HFFc6 (cell line): ENCODE measurements at places on chromosomes 5 and 9.

GRCh38 chr5:68305223-68305870, 89.8 kb downstream of the PIK3R1 start:
- DNase-seq = no peak

GRCh38 chr9:106177216-106177615, 482.9 kb downstream of the TMEM38B start:
- DNase-seq = no peak

GRCh38 chr9:128899566-128900322, 17.8 kb downstream of the LRRC8A start:
- no peak for DNase-seq

GRCh38 chr9:95852059-95853032, 23.1 kb upstream of the ERCC6L2 start:
- DNase-seq = peak; percentile 70

- DNase-seq = no peak
These were observed 8.4 kb upstream of the IRX2 start for GRCh38 chr5:2759696-2760461.

GRCh38 chr5:143213851-143214363, 189.6 kb downstream of the NR3C1 start:
- no peak for DNase-seq

- no peak for DNase-seq
These were observed 312.3 kb upstream of the PRR16 start for GRCh38 chr5:120151825-120152224.

DNA sequence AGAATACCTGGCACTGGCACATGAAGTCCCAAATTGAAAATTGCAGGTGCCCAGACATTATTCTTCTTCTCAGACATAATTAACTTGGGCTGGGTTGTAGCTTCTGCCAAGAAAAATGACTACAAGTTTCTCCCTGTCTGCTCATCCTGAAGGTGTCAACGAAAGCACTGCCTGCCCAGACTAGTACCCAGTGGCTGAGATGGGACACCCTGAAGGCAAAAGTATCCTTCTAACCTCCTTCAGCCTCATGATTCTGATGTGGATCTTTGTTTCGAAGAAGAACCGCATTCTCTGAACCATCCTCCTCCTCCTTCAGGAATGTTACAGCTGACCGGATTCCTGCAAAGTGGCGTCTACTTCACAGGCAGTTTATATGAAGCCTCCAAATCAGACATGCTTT, 161.1 kb upstream of the FST start:
- DNase-seq = no peak

GRCh38 chr9:114261987-114262386, 60.9 kb upstream of the ORM1 start:
- no peak for DNase-seq

- peak; percentile 71 for DNase-seq
These were observed 22.9 kb downstream of the RGMB start for GRCh38 chr5:98796197-98796972.

GRCh38 chr5:115386657-115387056, 90.2 kb upstream of the CCDC112 start:
- no peak for DNase-seq

- DNase-seq = no peak
These were observed 13.1 kb upstream of the URM1 start for GRCh38 chr9:128358090-128358489.

- DNase-seq = no peak
These were observed 85.8 kb downstream of the SLC44A1 start for GRCh38 chr9:105330201-105330600.

GRCh38 chr5:179799644-179799973, 5.8 kb downstream of the LTC4S start:
- no peak for DNase-seq

DNA sequence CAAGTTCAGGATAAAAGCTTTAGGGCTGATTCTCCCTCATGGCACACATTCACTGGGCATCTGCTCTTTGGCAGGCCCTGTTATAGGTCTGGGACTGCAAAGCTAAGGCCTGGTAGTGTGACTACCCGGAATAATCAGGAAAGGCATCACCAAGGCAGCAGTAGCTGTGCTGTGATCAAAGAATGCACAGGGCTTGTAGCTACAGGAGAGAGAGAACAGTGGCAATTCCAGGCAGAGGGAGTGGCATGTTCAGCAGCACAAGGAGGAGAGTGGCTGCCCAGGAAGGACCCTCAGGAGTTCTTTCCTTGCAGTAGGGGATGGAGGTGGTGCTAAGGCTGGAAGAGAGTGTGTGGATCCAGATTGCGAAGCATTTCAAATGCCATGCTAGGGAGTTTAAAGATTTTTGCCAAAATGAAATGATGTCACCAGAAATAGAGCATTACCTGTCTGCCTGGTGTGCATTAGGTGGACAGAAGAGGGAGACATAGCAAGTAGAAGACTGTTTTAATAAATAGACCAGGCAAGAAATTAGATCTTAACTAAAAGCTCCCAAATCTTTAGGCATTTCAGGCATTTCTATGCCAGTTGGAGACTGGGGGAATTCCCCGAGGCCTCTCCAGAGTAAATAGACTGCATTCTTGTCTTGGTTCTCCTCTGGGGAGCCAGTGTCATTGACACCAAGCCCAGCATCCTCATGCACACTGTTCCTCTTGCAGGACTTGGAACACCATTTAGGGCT, 69.1 kb downstream of the GPR21 start:
- DNase-seq = peak; percentile 23

- no peak for DNase-seq
These were observed 109.1 kb downstream of the DOCK2 start for GRCh38 chr5:169746147-169746694.

- DNase-seq = no peak
These were observed 51.3 kb downstream of the CRB2 start for GRCh38 chr9:123407217-123407851.

- no peak for DNase-seq
These were observed 32.6 kb upstream of the PLAC8L1 start for GRCh38 chr5:146137967-146138403.

DNA sequence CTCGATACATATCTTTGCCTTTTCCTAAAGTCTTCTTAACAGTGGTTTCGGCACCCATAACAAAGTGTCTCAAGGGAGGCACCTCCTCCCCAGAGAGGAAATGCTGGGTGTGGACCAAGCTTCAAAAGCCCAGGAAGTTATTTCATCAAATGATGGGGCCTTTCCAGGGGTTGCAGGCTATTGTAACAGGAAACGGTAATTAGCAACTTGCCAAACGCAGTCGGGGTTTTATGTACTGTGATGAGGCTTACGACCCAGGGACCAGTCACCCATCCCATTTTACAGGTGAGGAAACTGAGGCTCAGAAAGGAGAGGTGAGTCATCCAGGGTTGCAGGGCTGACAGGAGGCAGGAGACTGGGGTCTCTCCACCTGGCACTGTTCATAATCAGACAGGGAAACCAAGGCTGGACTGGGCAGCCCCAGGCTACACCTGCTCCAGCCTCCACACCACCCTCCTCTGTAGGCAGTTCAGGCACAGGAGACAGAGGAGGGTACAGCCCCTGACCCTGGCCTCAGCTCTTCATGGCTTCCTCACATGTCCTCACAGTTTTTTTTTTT, 30.0 kb upstream of the SUSD3 start:
- no peak for DNase-seq

GRCh38 chr9:90987566-90987965, 185.9 kb downstream of the SYK start:
- DNase-seq = no peak

DNA sequence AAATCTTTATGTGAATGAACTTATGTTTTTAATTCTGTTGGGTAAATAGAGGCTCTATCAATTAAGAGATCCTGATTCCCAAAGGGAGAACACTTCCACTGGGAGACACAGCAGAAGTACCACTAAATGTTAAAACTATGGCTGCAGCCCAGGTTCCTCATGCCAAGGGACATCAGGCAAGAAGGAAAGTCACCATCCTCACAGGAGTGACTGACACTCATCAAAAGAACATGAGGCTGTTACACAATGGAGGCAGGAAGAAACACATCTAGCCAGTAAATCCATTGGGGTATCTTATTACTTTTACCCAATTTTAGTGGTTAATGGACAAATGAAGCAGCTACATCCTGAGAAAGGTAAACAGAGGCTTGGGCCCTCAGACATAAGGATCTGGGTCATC, 94.4 kb downstream of the MAPKAP1 start:
- no peak for DNase-seq

GRCh38 chr5:102200861-102201260, 95.2 kb downstream of the SLCO4C1 start:
- DNase-seq = no peak

GRCh38 chr9:71629578-71630215, 138.6 kb downstream of the CEMIP2 start:
- no peak for DNase-seq

DNA sequence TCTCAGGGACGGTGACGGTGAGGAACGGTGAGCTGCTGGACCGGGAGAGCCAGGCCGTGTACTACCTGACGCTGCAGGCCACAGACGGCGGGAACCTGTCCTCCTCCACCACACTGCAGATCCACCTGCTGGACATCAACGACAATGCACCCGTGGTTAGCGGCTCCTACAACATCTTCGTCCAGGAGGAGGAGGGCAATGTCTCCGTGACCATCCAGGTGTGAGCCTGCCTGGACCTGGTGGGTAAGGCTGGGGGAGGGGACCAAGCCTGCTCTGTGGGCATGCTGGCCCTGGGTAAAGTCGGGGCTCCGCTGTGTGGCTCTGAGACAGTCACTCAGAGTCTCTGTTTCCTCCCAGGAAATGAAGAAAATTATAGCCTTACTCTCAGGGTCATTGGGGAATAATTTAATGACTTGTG, 29.3 kb downstream of the CDHR2 start:
- DNase-seq = peak; percentile 33

- DNase-seq = peak; percentile 78
These were observed 41.2 kb downstream of the FYB1 start for GRCh38 chr5:39178171-39178570.

- no peak for DNase-seq
These were observed 2.0 kb downstream of the IL31RA start for GRCh38 chr5:55853041-55853670.

GRCh38 chr5:138698713-138699112, 54.5 kb upstream of the CTNNA1 start:
- DNase-seq = no peak

DNA sequence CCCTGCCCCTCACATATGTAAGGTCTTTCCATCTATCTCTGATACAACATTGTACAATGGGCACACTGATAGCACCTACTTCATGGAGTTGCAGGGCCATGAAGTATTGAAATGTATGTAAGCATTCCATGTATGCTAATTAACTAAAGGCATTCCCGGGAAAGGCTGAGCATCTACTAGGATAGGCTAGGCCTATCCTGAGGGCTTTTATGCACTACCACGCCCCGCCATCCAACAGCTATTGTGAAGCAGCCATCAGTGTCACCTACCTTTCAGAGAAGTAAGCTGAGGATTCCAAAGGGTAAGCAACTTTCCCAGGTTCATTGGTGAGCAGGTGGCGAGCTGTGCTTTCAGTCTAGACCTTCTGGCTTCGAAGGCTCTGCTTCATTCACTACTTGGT, 47.6 kb downstream of the NSG2 start:
- no peak for DNase-seq

DNA sequence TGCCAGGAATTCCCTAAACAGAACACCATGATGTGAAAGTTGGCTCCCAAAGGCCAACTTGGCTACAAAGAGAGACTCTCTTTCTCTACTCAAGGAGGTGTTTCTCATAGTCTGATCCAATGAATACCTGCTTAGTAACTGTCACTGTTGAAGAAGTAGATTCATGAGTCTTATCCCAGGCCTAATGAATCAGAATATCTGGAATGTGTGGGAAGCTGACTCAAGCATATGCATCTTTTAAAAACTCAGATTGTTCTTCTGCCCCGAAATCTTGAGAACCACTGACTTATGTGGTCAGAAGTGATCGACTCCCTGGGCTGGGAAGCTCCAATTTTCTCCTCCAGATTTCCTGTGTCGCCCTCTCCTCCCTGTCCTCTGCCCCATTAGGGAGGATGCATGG, 345.6 kb downstream of the PLK2 start:
- DNase-seq = peak; percentile 68

DNA sequence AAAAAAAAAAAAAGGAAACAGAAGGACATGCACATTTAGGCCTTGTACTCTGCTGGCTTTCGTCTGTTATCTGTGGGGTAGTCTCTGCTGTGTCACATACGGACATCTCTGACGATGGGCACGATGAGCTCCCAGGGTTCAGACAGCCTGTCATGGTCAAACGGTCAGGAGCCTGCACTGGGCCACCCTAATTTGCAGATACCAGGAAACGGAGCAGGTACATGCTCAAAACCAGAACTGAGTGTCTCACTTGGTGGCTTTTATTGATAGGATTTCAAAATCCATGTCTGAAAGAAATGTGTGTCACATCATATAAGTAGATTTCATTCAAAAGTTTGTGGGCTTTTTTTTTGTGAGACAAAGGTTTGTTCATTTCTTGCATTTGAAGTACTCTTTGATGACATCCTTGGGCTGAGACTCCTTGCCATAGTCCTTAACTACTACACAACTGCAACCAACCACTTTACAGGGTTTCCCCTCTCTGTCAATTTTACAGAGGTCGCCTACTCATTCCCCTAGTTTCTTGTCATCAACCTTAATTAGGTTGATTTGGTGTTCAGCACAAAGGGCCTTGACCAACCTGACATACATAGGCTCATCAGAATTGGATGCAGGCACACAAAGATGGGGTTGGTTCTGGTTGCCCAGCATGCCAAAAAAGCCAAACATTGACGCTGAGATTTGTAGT, 9.0 kb downstream of the CKMT2 start:
- no peak for DNase-seq

- DNase-seq = no peak
These were observed 228.9 kb upstream of the CDH9 start for GRCh38 chr5:27267209-27267824.

DNA sequence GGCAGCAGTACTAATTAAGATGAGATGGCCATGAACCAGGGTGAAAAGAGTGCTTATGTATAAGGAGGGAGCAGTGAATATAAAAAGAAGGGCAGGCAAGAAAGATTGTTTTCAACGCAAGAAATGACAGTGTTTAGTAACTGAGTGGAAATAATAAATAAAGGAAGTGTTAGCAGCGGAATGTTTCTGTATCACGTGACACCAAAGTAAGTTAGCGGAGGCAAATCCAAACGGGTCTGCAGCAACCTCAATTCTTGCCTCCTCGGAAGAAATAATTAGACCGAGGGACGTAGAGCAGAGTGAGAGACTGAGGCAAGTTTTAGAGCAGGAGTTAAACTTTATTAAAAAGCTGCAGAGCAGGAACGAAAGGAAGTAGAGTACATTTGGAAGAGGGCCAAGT, 15.4 kb upstream of the GAS1 start:
- DNase-seq = no peak

GRCh38 chr5:132498152-132498551, 7.6 kb upstream of the IRF1 start:
- DNase-seq = peak; percentile 22

GRCh38 chr5:151054709-151055108, 26.1 kb downstream of the TNIP1 start:
- DNase-seq = no peak

- no peak for DNase-seq
These were observed 1928.2 kb upstream of the WWC1 start for GRCh38 chr5:166363087-166363760.

DNA sequence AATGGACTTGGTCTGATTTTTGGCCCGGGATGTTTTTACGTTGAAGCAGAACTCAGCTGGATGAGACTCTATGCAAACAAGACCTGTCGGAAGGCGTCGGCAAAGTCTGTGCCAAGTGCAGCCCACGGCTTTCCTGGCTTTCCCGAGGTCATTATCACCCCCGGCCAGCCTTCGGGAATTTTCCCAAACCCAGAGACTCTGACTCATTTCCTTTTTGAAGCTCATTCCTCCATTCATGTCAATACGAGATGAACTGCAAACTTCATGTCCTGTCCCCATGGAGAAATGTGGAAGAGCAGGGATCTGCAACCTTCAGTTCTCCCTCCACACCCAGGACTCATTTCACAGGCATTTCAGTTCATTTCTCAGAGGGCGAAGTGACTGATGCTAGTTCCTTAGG, 95.3 kb downstream of the IRX2 start:
- no peak for DNase-seq
